Activated CD4-positive, alpha-beta T cell treated with anti-CD3 and anti-CD28 coated beads, Interleukin-2, Interleukin-6, amounts not matched to agents 100 ng/mL and 50 ng/mL, durations not matched to agents 16 hours and 8 hours (primary cell): ENCODE measurements at places on chromosomes 5 and 9.
A peak's percentile ranks its signal among the peaks of the same experiment; 100 is the strongest.

DNA sequence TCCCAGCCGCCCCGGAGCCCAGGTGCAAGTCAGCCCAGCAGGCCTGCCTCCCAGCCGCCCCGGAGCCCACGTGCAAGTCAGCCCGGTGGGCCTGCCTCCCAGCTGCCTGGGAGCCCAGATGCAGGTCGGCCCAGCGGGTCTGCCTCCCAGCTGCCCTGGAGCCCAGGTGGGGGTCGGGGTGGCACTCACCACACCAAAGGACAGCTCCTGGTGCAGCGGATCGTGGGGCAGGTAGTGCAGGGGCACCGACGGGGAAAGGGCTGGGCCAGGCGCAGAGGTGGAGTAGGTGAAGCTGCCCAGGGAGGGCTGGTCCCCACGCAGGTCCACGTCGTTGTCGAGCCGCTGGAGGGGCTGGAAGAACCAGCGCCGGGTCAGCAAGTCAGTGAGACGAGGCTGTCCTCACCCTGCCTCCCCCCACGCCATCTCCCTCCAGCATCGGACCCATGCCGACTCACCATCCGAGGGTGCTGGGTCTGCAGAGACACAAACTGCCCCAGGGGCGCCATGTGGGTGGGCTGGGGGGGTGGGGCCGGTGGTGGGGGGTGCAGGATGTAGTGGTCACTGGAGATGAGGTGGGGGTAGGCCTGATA is 6.7 kb downstream of the RNF44 start:
- DNase-seq: peak; percentile 21

GRCh38 chr5:142254431-142254830 is 70.4 kb downstream of the SPRY4 start:
- DNase-seq: no peak

GRCh38 chr9:4538107-4538506 is 47.8 kb downstream of the SLC1A1 start:
- DNase-seq: no peak

GRCh38 chr5:7220156-7220555 is 175.8 kb upstream of the ADCY2 start:
- DNase-seq: no peak

DNA sequence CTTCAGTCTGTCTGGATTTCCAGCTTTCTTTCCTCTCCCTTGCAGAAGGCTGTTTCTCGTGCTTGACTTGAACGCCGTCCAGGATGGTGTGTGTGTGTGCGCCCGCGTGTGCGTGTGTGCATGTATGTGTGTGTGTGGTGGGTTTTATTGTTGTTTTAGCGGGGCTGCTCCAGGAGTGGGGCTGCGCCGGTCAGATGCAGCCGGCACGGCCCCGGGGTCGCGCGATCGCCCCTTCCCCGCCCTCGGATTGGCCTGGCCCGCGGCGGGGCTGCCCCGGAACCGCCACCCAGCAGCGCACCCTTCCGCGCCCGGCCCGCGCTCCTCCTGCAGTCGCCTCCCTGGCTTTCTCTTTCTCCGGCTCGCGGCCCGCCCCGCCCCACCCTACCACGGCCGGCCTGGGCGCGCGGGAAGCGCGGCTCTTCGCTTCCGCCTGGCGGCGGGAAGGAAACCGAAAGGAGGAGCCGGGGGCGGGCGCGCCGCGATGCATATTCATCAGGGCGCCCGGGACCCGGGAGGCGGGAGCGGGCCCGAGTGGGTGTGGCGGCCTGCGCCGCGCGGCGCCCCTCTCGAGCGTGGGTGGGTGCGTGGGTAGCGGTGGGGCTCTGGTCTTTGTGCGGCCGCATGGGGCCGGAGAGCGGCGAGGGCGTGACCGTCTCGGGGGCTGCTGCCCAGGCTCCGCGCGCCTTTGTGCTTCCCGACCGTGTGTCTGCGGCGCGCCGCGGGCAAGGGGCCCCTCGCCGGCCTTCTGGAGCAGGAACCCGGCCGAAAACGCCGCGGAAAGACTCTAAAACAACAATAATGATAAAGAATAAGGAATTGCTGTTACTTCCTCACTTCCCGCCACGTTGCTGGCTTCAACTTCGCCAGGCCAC is 8.5 kb upstream of the NFIB start:
- DNase-seq: peak; percentile 89

DNA sequence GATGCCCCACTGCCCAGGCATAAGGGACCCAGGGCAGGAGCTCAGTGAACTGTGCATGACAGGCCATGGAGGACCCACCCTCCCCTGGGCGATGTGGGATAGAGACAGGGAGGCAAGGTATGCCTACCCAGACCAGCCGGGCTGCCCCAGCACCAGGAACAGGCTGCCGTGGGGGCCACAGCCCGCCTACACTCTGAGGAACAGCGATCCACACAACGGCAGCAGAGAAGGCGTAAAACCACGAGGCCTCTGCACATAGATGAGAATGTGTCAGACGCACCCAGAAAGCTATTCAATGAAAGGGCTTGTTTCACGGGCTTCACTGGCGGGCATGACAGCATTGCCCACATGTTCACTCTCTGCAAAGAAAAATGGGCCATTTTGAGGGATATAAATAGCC is 49.5 kb downstream of the SEMA4D start:
- peak; percentile 58 for DNase-seq
